ENCODE measurements at places on chromosomes 3 and 15.

DNA sequence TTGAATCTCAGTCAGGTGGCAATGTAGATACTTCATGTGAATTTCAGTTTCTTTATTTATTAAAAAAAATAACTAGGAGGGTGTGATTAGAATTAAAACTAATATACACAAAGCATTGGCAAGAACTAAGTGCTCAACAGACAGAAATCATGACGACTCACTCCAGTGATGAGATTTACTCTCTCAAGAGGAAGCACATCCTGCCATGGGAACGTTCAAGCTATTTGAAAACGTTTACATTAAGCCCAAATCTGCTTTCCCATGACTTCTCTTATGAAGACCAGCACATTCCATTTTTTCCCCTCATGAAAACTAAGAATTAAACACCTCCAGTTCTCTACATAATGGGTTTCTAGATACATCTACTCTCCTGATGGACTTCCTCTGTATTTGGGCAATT, 8.5 kb downstream of the WDR53 start:
- no peak for DNase-seq

GRCh38 chr3:110650741-110651140, 420.9 kb upstream of the NECTIN3 start:
- no peak for DNase-seq

DNA sequence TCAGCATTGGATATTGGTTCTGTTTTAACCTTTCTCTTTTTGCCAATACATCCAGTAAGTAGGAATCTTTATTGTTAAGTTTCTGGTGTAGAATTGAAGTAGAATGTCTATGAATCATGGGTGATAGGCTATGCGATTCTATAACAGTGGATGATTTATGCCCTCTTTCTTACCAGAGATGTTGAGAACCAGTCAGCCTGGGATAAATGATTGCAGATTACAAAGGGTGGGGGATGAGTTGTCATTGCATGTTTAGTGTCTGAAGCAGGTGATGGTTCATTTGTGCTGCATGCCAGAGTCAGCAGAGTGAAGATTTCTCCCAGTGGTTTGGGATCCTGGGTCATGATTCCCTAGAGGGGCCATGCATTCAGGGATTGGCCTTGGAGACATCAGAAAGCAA, 14.3 kb downstream of the RETNLB start:
- DNase-seq, result no peak

DNA sequence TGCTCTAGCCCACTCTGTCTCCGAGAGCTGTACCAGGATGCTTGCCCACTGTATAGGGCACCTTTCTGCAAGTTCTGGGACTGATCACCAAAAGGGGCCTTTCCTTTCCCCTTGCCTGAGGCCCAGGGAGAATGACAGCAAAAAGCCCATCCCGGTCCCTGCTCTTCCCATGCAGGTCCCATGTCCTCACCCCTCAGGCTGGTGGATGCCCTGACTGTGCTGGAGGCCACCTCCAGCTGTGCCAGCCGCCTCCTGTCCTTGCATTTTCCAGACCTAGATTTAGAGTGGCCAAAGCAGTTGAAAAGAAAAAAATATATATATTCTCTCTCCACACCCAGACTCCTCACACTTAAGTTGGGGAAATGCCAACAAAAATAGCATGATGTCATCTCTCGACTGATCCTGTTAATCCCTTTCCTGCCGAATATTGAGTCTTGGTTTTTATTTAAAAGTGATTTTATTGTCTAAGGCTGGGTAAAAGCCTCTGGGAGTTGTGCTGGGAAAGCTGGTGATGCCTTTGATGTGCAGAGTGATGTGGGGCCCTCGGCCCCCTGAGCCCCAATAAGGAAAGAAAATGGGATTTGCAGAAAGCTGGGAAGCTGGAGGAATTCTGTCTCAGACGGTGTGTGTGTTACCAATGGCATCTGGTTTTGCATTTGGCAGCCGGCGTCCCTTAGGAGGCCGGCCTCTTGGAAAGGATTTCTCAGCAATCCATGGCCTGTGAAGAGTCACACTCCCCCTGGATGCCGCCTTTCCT, 29.3 kb upstream of the TPM1 start:
- DNase-seq, result no peak

DNA sequence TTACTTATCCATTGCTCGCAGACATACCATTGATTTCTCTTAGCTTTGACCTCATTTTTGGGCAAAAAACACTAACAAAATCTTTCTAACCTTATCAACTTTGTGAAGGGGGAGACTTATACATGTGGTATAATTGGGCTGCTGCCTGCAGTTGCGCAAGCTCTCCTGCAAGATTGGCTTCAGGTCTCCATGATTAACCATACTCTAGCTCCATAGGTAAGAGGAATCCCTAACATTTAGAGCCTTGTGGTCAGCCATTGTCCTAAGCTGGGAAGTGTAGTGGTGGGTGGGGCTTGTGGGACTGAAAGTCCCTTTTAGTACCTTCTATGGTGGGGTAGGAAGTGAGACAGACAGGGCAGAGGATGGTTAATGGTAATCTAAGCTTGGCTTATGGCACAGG, 179.6 kb upstream of the THRB start:
- DNase-seq, result no peak

DNA sequence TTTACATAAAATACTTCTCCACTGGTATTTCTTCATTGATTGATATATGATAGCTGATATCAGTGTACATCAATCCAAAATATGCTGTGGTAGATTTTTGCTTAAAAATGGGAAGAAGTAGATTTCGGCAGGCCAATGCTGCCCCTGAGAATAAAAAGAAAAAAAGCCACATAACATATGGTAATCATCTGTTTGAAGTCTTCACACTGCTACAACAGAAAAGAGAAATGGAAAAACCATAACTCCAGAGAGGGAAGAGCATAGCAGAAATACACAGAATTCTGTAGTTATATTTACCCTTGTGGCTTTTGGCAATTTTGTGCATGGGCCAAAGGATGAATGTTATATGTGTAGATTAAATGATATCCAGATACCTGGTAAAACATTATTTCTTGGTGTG, 143.1 kb upstream of the KCNMB2 start:
- DNase-seq, result no peak

GRCh38 chr3:58566398-58567250, 10.6 kb downstream of the FAM107A start:
- DNase-seq, result no peak

GRCh38 chr15:79230766-79231165, 51.8 kb upstream of the ANKRD34C start:
- DNase-seq, result no peak
